ENCODE measurements at places on chromosomes 3 and 15.

GRCh38 chr3:189947948-189948723 lies 172.6 kb downstream of the P3H2 start:
- DNase-seq, result no peak

- DNase-seq, result no peak
Observed at GRCh38 chr3:63931290-63931689, 19.1 kb upstream of the SCAANT1 start.

GRCh38 chr3:78832785-78833204 lies 935.0 kb downstream of the ROBO1 start:
- DNase-seq, result no peak

DNA sequence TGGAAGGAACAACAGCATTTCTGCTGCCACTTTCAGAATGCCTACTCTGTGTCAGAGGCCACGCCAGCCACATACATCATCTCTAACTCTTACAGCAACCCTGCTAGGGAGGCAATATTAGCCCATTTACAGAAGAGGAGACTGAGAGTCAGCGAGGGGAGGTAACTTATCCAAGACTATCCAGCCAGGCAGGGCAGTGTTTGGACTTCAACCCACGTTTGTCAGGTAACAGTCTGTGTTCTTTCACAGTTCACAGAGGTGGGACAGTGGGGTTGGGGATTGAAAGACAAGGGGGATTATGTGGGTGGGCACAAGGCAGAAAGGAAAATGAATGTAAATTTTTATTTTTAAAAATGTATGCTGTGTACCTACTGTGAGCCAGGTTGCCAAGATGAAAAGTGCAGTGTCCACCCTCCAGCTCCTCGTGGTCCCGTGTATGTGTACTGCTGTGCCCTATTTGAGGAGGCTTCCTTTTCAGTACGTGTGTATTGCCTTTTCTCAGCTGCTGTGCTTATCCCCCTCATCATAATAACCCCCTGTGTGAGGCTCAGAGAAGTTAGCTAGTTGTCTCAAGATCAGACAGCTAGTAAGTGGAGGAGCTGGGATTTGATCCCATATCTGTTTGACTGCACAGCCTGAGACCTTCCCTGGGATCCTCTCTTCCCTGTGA lies 16.5 kb upstream of the ATP2B2 start:
- DNase-seq, result no peak

GRCh38 chr15:95987886-95988573 lies 342.5 kb upstream of the NR2F2 start:
- no peak for DNase-seq

DNA sequence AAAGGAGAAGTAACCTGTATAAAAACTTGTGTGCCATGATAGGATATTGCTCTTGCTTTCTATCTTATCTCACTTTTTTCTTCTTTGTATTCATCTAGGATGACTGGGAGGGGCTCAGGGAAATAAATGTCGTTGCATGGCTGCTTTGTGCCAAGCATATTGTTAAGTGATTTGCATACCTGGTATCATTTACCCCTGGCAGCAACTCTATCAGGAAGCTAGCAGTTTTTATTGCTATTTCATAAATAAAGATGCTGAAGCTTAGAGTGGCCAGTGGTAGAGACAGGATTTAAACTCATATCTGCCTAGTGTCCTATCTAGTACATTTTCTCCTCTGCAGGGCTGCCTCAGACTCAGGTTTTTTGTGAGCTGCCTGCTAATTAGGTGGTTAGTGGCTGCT lies 253.3 kb downstream of the PTPRG start:
- no peak for DNase-seq

GRCh38 chr15:31523655-31524049 lies 197.0 kb downstream of the KLF13 start:
- DNase-seq, result no peak

GRCh38 chr3:100775669-100776068 lies 66.4 kb downstream of the TFG start:
- DNase-seq, result no peak

Data from stimulated activated CD4-positive, alpha-beta T cell treated with anti-CD3 and anti-CD28 coated beads, Interleukin-1b, Interleukin-23, amount 100 ng/mL, for 4 hours (primary cell).